ENCODE measurements at places on chromosomes 6 and 20.

DNA sequence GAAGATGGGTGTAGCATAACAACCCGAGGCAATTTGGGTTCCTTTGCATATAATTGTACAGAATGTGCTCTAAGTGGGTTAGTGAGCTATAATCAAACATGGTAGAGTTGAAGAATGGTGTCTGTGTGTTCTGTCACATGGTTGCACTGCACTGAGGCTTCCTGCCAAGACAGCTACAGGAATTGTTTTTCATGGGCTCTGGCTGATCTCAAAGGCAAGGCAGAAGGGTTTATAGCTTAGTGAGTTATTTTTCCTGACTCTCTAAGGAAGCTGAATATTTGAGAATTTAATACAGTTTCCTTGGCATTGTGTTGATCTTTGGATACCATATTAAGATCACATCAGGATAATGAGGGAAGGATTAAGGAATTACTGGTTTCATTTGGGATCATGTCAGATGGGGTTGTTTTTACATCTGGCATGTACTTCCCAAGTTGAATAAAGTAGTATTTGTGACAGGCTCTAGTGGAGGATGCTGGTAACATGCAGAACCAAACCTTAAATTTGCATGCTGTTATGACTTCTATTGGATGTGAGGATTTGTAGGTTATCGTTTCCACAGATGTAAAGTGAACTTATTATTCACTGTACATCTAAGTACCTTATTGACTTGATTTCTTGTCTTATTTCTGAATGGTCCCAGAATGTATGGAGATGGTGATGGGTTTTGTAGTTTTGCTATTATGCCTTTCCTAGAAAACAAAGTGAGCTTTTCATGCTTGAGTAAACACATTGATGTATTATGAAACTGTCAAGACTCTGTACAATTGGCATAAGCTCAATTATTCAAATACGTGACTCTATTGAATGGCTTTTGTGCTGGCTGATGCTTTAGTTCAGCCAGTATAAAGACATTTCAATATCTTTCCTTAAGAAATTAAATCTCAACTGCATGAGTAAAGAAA, 43.3 kb downstream of the LRRC1 start:
- DNase-seq, result no peak

DNA sequence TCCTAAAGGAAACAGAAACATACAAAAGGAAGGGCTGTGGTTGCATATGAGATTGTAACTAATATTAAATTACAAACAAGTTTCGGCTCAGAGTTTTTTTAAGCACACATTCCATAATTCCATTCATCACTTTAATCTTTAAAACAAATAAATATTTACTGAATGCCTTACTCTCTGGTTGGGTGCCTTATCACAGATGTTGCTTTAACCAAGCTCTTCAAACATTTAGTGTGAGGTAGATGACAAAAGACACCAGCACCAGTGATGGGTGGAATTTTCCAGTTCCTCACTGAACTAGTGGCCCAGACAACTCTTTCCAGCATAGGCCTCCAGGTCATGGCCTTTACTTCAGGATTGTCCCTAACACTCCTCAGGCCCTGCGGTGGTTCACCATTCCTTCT, 58.7 kb downstream of the ARHGAP18 start:
- no peak for DNase-seq

GRCh38 chr6:150729188-150729748, 129.6 kb downstream of the PLEKHG1 start:
- DNase-seq, result no peak

- no peak for DNase-seq
These were observed 28.5 kb upstream of the PAK5 start for GRCh38 chr20:9867196-9867980.

GRCh38 chr20:24437196-24438082, 32.0 kb upstream of the SYNDIG1 start:
- no peak for DNase-seq

GRCh38 chr6:8651998-8652397, 216.7 kb upstream of the SLC35B3 start:
- no peak for DNase-seq

- DNase-seq, result no peak
These were observed 43.8 kb downstream of the MDFI start for GRCh38 chr6:41682056-41682477.

GRCh38 chr20:49951151-49951550, 15.0 kb downstream of the RNF114 start:
- no peak for DNase-seq

DNA sequence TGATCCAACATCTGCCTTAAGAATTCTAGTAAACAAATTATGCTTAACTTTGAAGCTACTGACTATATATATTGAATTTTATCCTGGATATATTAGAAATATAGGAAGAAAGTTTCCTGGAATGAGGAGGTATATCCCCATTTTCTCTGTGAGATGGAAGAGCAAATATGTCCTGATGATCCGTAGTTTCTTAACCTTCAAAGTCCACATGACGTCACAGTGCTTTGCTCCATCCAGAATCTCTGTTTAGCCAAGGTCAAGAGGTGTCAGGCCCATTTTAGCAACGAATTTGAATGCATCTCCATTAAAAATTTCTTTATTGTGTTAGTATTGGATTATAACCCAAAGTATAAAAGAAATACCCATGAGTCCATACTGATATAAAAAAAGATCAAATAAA, 162.5 kb downstream of the PRL start:
- no peak for DNase-seq

- no peak for DNase-seq
These were observed 29.7 kb upstream of the ZNF337 start for GRCh38 chr20:25726357-25726756.

DNA sequence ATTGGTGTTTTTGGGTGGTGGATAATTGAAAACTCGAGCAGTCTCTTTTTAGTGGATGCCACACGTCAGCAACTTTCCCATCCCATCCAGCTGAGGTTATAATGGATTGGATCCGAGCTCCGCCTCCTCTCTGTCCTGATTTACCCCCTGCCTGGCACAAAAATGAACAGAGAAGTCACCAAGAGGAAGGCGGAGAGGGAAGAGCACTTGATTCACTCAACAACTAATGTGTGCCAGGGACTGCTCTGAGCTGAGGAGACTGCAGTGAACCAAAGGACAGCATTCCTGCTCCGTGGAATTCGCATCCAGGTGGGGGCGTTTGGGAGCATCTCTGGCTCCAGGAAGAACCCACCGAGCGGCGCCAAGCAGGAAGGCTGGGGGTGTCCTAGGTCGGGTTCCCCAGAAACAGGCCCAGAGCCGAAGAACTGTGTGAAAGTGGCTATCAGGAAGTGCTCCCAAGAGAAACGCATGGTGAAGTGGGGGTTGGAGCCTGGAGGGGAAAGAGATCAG, 95.8 kb upstream of the NAA20 start:
- DNase-seq, result no peak

DNA sequence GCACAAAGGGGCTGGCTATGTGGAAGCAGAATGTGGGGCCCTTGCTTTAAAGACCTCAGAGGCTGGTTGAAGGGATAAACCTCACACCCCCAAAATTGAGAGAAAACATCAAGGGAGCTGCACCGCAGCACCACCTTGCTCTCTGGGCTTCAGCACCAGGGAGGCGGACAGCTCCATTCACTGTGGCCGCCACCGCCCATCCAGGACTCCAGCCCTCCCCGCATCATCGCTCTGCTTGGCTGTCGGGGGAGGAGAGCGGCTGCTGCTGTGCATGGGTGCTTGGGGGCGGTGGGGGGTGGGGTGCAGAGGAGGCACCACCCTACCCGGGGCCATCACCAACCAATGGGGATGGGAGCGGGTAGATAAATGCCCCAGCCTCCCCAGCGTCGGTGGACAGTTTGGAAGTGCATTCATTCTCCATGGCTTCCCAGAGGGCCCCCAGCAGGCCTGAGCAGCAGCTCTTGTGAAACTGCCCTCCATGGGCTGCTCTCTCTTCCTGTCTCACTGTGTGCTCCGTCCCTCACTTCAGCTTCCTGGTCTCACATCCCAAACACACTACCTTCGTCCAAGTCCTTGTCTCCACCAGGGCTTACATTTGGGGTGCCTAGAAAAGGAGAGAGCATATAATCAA, 75.7 kb upstream of the BHLHE23 start:
- DNase-seq, result no peak

- DNase-seq, result no peak
These were observed 34.3 kb downstream of the AKAP7 start for GRCh38 chr6:131169613-131170012.

GRCh38 chr6:158487495-158487894, 72.4 kb upstream of the TMEM181 start:
- DNase-seq, result no peak

GRCh38 chr6:56475736-56476457, 166.8 kb downstream of the DST start:
- DNase-seq, result no peak

DNA sequence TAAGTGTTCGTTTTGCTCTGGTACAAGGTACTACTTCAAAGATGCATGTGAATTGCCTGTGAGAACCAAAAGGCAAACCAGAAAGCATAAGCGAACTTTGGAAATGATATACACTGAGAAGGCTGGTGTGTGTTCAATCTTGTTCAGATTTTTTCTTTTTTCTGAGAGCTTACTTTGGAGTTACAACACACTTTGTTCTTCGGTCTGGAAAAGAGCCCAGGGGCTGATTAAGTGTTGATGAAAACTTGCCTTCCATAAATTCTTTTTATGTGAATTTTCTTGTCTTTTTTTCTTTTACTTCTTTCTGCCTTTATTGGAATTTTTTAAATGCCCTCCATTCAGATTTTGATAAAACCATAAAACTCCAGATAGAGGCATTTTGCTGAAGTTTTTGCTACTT, 395.1 kb upstream of the SASH1 start:
- no peak for DNase-seq

DNA sequence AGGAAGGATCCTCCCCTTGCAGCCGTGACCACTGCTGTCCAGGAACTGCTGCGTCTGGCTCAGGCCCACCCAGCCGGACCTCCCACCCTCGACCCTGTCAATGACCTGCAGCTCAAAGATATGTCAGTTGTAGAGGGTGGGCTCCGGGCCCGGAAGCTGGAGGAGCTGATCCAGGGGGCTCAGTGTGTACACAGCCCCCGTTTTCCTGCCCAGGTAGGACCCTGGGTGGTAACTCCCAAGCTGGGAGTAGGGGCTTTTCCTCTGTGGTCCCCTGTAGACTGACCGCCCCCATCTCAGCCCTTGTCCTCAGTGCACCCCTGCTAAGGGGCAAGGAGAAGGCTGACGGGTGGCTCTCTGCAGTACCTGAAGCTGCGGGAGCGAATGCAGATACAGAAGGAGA, 3.6 kb downstream of the DXO start:
- DNase-seq, result no peak

DNA sequence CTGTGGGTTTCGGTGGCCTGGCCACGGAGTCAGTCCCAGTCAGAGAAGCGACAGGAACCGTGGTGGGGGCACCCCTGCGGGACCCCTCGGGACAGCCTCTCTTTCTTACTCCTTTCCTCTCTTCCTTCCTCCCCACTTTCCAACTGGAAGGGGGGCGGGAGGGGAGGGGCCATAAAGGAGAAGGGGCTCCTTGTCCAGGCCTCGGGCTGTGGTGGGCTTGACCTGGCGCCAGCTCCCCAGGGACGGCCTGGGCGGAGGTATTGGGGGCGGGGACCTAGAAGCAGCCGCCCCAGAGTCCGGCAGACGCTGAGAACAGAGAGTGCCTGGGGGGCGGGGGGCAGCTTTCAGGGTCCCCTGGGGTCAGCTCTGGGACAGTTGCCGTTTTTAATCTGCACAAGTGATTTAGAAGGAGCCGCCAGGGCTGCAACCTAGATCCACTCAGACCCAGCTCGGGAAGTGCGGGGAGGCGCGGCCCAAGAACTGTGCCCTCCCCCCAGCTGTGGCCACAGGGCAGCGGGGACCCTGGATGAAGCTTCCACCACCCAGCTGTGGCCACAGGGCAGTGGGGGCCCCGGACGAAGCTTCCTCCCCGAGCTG, 6.4 kb upstream of the ABHD16B start:
- DNase-seq, result no peak

- DNase-seq, result no peak
These were observed 161.6 kb upstream of the TNFAIP3 start for GRCh38 chr6:137705160-137706082.

- no peak for DNase-seq
These were observed 21.5 kb downstream of the EZR start for GRCh38 chr6:158797331-158798310.

- no peak for DNase-seq
These were observed 754.6 kb downstream of the KIF16B start for GRCh38 chr20:15818651-15819071.

DNA sequence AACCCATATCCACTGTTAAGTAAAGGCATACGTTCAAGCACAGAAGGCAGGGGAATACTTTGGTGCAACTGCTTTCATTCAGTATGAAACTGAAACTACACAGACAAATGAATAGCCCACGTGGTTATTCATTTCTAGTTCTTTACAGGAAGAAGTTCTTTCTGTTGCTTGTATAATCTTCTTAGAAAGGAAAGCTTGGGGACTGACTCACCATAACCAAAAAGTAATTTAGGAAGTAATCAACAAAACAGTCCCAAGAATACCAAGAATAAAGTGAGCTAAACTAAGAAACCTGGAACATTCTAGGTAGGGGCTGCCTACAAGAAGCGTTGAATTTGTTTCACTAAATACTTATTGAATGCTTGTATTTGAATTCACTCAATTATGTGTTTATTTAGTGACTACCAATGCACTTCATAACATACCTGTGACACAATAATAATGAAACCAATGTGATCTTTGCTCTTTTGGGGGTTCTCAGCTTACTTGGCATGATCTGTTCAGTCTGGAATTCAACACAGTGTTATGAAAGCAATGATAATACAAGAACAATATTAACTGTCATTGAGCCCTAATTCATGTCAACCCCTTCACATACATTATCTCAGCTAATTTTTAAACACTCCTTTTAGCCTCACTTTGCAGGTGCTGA, 25.1 kb upstream of the KIAA0408 start:
- no peak for DNase-seq

GRCh38 chr6:90369024-90369519, 72.4 kb upstream of the BACH2 start:
- no peak for DNase-seq

- no peak for DNase-seq
These were observed 92.9 kb downstream of the GJA10 start for GRCh38 chr6:89987140-89987539.

GRCh38 chr6:168314021-168314420, 5.6 kb downstream of the DACT2 start:
- no peak for DNase-seq

GRCh38 chr6:25342802-25343201, 63.6 kb downstream of the CARMIL1 start:
- DNase-seq, result no peak

Measured in cerebellar nuclear complex (tissue), 1 donor.